ENCODE measurements at places on chromosomes 1 and 21.

GRCh38 chr1:19416145-19416544 is 69.2 kb downstream of the CAPZB start:
- no peak for DNase-seq

DNA sequence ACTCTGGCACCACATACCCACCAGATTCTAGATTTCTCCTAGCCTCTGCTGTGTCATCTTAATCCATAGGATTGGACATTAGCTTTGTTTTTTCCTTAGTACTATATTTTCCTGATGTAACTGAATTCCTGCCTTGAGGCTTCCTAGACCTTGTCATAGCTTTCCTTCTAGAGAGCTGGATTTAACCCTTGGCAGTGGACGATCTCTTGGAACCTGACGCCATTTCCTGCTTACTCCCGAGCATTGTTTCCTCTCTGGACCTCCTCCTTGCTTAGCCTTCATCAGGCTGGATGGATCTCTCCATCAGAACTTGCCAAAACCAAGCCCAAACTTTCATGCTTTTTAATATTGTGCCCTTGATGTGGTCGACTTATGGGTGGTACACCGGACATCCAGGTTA is 1.5 kb downstream of the APOBEC4 start:
- no peak for DNase-seq

DNA sequence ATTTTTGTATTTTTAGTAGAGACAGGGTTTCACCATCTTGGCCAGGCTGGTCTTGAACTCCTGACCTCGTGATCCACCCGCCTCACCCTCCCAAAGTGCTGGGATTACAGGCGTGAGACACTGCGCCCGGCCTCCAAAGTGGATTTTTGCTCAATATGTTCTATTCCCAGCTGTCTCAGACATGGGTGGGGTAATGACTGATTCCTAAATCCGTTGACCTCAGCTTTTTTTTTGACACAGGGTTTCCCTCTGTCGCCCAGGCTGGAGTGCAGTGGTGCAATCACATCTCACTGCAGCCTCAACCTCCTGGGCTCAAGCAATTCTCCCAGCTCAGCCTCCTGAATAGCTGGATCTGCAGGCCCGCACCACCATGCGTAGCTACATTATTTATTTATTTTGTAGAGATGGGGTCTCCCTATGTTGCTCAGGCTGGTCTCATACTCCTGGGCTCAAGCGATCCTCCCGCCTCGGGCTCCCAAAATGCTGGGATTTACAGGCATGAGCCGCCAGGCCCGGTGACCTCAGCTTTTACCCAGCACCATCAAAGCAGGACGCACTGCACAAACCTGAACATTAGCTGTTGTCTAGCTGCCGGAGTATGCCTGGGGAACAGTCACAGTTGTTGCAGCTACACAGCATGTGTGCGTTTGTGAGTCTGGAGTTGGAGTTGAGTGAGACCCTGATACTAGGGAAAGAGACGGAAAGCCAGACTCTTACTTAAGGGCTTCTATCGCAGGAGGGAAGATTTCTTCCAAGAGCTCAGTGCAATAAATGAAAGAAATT is 43.7 kb upstream of the PSEN2 start:
- no peak for DNase-seq

- no peak for DNase-seq
Observed at GRCh38 chr1:117261424-117261785, 50.7 kb upstream of the VTCN1 start.

- DNase-seq: no peak
Observed at GRCh38 chr1:64235910-64236309, 32.5 kb downstream of the UBE2U start.

- DNase-seq: peak; percentile 59
Observed at GRCh38 chr1:154403261-154403943, 1.7 kb upstream of the IL6R start.

GRCh38 chr1:33140153-33141149 is 41.4 kb downstream of the TRIM62 start:
- no peak for DNase-seq

DNA sequence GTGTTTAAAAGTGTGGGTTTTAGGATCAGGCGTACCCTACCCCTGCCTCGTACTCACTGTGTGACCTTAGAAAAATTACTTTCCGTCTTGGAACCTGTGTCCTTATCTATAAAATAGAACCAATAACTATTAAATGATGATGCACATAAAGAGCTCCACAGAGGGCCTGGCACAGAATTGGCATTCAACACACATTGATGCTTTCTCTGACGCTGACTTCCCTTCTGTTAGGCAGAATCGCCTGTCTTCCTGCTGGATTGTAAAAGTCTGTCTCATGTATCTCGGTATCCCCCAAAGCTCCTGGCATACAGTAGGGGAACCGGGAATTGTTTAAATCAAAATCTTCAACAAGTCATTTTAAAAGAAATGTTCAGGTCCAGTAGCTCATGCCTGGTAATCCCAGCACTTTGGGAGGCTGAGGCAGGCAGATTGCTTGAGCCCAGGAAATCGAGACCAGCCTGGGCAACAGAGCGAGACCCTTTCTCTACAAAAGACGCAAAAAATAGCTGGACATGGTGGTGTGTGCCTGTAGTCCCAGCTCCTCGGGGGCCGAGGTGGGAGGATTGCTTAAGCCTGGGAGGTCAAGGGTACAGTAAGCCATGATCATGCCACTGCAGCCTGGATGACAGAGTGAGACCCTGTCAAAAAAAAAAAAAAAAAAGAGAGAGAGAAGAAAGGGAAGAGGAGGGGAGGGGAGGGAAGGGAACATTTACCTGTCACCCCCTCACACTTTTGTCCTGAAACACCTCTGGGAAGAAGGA is 41.3 kb upstream of the FHAD1 start:
- peak; percentile 33 for DNase-seq

DNA sequence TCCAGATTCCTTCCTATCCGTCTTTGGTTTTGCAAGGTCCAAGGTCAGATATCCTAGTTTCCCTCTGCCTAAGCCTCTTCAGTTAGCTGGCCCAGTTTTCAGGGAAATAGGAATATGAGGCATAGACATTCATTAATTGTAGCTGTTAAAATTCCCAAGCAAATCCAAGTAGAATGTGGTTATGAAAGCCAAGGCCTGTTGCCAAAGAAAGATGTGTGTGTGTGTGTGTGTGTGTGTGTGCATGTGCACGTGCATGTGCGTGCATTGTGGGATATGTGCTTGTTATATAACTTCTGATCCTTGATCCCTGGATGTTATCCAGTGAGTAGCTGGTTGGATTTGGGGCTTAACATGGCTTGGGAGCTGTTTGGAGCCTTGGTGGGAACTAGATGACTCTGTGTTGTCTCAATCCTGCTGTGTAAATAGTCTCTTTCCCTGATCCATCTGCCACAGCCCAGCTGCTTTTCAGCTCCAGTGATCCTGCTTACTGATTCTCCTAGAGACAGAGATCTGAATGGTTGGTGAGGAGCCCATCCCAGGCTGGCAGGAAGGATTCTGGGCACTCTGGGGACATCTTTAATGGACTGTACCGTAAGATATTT is 70.6 kb upstream of the GCLM start:
- DNase-seq: peak; percentile 80

DNA sequence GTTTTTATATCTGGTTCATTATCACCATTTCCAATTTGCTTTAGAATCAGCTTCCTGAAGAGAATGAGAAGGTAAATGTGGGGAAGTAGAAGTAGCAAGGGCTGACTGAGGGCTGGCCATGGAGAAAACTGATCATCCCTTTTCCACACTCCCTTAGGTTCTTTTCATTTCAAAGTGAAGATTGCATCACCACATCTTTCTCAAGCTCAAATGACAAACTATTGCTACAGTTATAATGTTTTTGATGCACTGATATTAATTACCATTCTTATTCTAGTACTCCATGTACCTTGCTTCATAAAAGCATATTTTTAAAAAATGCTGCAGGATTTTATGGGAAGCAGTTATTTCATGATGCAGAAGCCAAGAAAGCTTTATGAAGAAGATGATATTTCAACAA is 7.9 kb upstream of the AK5 start:
- DNase-seq: no peak

GRCh38 chr1:226738421-226738994 is 574 bp downstream of the ITPKB start:
- DNase-seq: no peak

DNA sequence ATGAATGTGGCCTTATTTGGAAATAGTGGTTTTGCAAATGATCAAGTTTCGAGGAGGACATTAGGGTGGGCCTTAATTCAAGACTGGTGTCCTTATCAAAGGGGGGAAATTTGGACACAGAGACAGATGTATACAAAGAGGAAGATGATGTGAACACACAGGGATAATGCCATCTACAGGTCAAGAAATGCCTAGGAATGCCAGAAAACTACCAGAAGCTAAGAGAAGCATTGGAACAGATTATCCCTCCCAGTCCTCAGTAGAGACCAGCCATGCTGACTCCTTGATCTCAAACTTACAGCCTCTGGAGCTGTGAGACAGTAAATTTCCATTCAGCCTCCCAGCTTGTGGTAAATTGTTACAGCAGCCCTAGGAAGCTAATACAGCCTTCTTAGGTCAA is 151.4 kb downstream of the PTGER3 start:
- DNase-seq: no peak

- no peak for DNase-seq
Observed at GRCh38 chr1:227070638-227071285, 130.7 kb downstream of the COQ8A start.

DNA sequence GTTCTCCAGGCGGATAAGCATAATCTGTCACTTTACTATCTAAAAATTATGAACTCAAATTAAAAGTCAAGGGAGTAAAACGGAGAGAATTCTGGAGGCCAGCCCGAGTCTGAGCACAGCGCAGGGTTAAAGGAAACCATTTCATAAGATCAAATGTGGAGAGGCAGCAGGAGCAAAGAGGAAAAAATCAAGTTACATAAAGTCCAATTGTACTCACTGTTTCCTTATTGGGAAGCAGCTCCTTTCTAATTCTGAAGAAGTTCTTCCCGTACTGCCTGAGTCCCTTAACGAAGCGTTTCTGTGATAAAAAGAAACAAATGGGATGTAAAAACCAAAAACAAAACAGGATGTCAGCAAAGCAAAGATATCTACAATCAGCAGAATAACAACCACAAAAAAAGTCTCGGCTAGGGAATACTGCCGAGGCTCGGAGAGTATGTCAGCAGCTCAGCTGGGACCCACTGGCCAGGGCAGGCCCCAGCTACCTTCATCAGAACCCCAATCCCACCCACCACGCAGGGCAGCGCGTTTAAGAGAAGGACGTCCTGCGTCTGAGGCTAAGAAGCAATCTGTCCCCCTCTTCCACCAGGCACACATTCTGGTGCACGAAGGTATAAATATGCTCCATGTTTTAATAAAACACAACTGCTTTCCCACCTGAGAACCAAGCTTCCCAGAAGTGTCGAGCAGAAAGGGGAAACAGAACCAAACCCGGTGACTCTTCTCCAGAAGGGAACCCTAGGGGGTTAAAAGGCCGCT is 104.8 kb downstream of the SLC45A1 start:
- no peak for DNase-seq
